ENCODE measurements at places on chromosomes 13 and 19. TPM values are rescaled to one million over a fixed set of nuclear protein-coding genes. Genes with fewer than 3 reads are reported as not detected.

- H3K27me3 ChIP-seq: peaks cover 7% of the 10 kb centered on the region
- H3K36me3 ChIP-seq: no peaks in the 10 kb centered on the region
- DNase-seq: no peak
- no peak overlapping the region for H3K4me3 ChIP-seq
- no peak overlapping the region for H3K27ac ChIP-seq
Observed at GRCh38 chr19:17692566-17692965, 4.4 kb upstream of the UNC13A start.

CNMD gene
- 0.98 TPM for total RNA-seq

DNA sequence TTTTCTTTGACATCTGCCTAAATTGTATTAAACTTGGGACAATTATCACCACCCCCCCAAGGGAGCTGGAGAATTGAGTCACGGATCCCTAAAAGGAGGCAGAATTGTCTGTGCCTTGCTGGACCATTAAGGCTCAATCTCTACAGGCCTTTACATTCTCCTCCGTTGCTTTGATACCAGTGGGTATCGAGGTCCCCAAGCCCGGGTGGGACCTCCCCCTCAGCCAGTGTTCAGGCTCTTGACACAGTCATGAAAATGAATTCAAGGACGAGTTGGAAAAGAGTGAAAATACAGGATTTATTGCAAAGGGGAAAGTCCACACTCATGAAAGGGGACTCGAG is 5.6 kb downstream of the PPP1R15A start:
- peaks cover 17% of the 10 kb centered on the region for H3K4me1 ChIP-seq
- peaks cover 6% of the 10 kb centered on the region for H3K27me3 ChIP-seq
- H3K36me3 ChIP-seq: peaks cover 27% of the 10 kb centered on the region
- H3K4me3 ChIP-seq: peak overlapping the region; percentile 20
- no peak for DNase-seq
- H3K27ac ChIP-seq: no peak overlapping the region

- no peaks in the 10 kb centered on the region for H3K36me3 ChIP-seq
- H3K4me3 ChIP-seq: no peak overlapping the region
- DNase-seq: no peak
Observed at GRCh38 chr13:41065078-41065477, 3.8 kb downstream of the WBP4 start.

DNA sequence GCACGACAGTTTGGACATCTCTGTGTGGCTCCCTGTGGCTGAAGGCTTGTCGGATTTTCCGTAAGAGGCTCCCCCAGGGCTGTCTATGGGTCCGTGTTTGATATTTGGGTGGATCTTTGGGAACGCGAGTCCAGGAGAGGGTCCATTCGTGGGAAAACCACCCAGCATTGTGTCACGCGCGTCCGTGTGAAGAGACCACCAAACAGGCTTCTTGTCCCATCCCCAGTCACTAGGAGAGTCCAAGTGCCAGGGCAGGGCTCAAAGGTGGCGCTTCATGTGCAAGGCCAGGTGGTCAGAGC is 2.4 kb downstream of the KLF1 start:
- peaks cover 16% of the 10 kb centered on the region for H3K27me3 ChIP-seq
- no peak overlapping the region for H3K4me3 ChIP-seq
- no peaks in the 10 kb centered on the region for H3K4me1 ChIP-seq
- no peak overlapping the region for H3K27ac ChIP-seq
- no peak for DNase-seq

GRCh38 chr13:100540621-100541020 is 48.0 kb downstream of the GGACT start:
- H3K27me3 ChIP-seq: no peaks in the 10 kb centered on the region
- DNase-seq: no peak
- no peaks in the 10 kb centered on the region for H3K36me3 ChIP-seq
- no peak overlapping the region for H3K27ac ChIP-seq

KRTDAP gene
- total RNA-seq: not detected

- no peaks in the 10 kb centered on the region for H3K27me3 ChIP-seq
- H3K4me1 ChIP-seq: no peaks in the 10 kb centered on the region
- no peak overlapping the region for H3K4me3 ChIP-seq
Observed at GRCh38 chr13:33509642-33510229, 224.2 kb upstream of the STARD13 start.

TNFAIP8L1 gene
- 23.6 TPM for total RNA-seq

GRCh38 chr13:47945738-47946137 is 55.3 kb downstream of the SUCLA2 start:
- no peaks in the 10 kb centered on the region for H3K4me1 ChIP-seq
- no peak overlapping the region for H3K27ac ChIP-seq
- no peak for DNase-seq
- H3K27me3 ChIP-seq: no peaks in the 10 kb centered on the region
- H3K36me3 ChIP-seq: peaks cover 8% of the 10 kb centered on the region

DNA sequence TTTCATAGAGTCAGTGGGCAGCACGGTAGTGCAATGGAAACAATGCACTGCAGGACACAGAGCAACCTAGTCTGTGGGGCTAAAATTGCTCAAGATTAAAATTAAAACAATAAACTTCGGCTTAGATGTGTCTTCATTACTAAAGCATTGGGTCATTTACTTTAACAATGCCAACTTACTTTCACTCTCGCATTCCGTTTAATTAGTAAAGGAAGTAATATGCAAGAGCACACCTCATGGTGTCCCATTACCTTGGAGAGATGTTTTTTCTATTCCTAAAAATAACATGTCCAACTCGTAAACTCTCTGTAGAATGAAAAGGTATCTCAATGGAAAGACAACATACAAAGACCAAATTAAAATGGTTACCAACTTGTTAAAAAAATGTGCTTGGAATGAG is 738.4 kb downstream of the PCDH17 start:
- no peaks in the 10 kb centered on the region for H3K27me3 ChIP-seq
- no peak overlapping the region for H3K27ac ChIP-seq
- no peak for DNase-seq
- H3K4me3 ChIP-seq: no peak overlapping the region
- no peaks in the 10 kb centered on the region for H3K36me3 ChIP-seq
- no peaks in the 10 kb centered on the region for H3K4me1 ChIP-seq

GRCh38 chr19:16611121-16611520 is 16.9 kb downstream of the MED26 start:
- H3K4me1 ChIP-seq: peaks cover 17% of the 10 kb centered on the region
- no peak for DNase-seq
- H3K27ac ChIP-seq: no peak overlapping the region
- H3K36me3 ChIP-seq: no peaks in the 10 kb centered on the region

DNA sequence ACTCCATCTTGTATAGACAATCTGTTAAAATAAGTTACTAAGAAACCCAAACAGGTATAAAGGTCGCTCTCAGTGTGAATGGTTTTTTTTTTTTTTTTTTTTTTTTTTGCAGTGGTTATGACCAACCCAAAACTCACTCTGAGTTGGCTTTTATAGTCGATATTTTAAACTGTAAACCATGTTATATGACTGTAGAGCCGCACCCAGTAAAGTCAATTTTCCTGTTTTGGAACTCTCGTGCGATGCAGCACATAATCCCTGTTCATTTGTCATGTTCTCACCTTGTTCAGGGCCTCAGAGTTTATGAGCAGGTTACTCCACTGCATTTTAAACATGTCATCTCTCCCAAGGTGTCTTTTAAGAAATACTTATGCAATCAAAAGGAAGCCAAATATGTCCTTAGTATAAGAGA is 112.5 kb downstream of the KLF5 start:
- H3K4me1 ChIP-seq: no peaks in the 10 kb centered on the region
- DNase-seq: no peak
- no peak overlapping the region for H3K27ac ChIP-seq
- H3K36me3 ChIP-seq: no peaks in the 10 kb centered on the region
- no peak overlapping the region for H3K4me3 ChIP-seq
- H3K27me3 ChIP-seq: no peaks in the 10 kb centered on the region

DNA sequence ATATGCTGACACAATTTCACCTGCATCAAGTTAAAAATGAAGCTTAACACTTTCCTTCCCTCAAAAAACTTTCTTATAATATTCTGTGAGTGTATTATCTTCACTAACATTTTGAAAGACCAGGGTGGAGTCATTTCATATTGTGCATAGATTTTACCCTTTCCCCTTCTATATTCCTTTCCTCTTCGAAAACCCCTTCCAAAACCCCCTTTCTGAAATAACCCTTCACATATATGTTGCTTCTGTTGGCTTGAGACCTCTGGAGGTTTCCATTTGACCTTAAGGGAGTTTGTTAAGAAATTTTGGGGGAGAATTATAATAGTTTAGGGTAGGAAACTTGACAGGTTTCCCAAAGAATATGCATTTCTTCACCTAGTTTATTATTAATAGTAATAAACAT is 489.6 kb upstream of the MIR17HG start:
- H3K4me3 ChIP-seq: no peak overlapping the region
- no peak for DNase-seq
- no peaks in the 10 kb centered on the region for H3K4me1 ChIP-seq
- no peaks in the 10 kb centered on the region for H3K36me3 ChIP-seq

GRCh38 chr13:113592571-113592970 is 8.0 kb downstream of the TFDP1 start:
- H3K4me3 ChIP-seq: no peak overlapping the region
- no peak for DNase-seq
- peaks cover 3% of the 10 kb centered on the region for H3K27me3 ChIP-seq
- no peak overlapping the region for H3K27ac ChIP-seq
- peaks cover 17% of the 10 kb centered on the region for H3K36me3 ChIP-seq
- H3K4me1 ChIP-seq: peaks cover 11% of the 10 kb centered on the region

DNA sequence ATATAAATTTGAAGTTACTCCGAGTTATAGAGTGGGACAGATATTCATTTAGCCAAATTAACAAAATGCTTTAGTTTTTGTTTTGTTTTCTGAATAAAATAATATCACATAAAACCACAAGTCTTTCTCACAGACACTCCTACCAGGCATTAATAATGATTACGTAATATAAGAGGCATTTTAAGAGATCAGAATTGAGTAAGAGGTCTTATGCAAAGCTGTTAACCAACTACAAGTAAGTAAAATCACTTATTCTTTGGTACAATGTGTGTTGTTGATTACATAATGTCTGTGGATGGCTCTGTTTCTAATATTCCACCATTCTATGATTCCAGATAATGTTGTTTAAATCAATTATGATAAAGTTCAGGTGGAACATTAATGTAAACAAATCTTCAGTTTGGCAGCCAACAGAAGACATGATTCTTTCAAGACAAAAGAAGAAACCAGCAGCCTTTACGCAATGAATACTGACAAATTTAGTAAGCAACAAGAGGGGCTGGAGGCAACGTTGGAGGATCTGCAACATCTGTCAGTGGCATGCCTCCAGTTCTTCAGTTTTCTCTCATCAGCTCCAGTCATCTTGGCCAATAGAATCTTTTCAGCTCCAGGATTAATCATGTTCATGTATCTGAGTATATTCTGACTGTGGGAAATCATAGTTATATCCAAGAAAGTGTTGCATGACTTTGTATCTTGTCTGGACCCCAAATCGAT is 403.8 kb downstream of the SLITRK5 start:
- DNase-seq: no peak
- no peak overlapping the region for H3K4me3 ChIP-seq
- H3K27ac ChIP-seq: no peak overlapping the region
- H3K36me3 ChIP-seq: no peaks in the 10 kb centered on the region

GRCh38 chr13:79910875-79911540 is 429.9 kb downstream of the SPRY2 start:
- no peak for DNase-seq
- no peaks in the 10 kb centered on the region for H3K36me3 ChIP-seq
- no peak overlapping the region for H3K4me3 ChIP-seq
- H3K4me1 ChIP-seq: peaks cover 3% of the 10 kb centered on the region
- H3K27ac ChIP-seq: no peak overlapping the region

PSG4 gene
- total RNA-seq: not detected

DNA sequence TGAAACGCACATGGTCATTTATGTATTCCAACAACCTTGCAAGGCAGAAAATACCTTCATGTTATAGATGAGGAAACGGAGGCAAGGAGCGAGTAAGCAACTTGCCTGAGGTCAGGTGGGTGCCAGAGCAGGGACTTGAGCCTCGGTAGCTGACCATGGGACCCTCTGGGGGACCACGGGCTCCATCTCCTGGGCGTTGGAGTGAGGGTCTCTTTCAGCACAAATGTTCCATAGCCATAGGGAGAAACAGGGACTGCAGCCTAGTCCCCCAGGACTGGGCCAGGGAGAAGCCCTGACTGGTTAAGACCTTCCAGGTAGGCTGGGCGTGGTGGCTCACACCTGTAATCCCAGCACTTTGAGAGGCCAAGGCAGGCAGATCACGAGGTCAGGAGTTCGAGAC is 38.4 kb upstream of the ADGRE5 start:
- no peaks in the 10 kb centered on the region for H3K4me1 ChIP-seq
- H3K36me3 ChIP-seq: peaks cover 4% of the 10 kb centered on the region
- H3K27ac ChIP-seq: no peak overlapping the region
- DNase-seq: no peak
- H3K27me3 ChIP-seq: no peaks in the 10 kb centered on the region

VAV1 gene
- total RNA-seq: not detected

- no peaks in the 10 kb centered on the region for H3K27me3 ChIP-seq
- no peak for DNase-seq
- H3K4me3 ChIP-seq: no peak overlapping the region
- H3K4me1 ChIP-seq: no peaks in the 10 kb centered on the region
- H3K36me3 ChIP-seq: no peaks in the 10 kb centered on the region
- H3K27ac ChIP-seq: no peak overlapping the region
Observed at GRCh38 chr13:32381539-32381938, 46.4 kb downstream of the N4BP2L1 start.

GIPC3 gene
- total RNA-seq: 0.20 TPM

DNA sequence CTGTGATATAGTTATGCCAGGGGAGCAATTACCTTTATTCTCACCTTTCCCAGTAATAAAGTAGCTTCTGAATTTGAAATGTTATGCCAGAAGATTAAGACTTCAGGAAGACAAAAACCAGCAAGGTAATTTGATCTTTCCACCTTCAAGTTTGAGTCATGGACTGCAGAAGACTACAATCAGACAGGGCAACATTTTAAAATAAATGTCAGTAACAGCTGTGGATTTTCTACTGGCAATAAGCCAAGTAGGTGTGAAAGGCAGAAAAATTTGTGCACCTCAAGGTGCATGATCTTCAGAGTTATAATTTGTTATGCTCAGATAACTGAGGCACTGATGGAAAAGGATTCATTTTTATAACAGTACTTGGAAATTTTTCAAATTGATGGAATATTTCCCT is 54.9 kb downstream of the SLITRK1 start:
- no peaks in the 10 kb centered on the region for H3K36me3 ChIP-seq
- peaks cover 1% of the 10 kb centered on the region for H3K4me1 ChIP-seq
- no peaks in the 10 kb centered on the region for H3K27me3 ChIP-seq
- H3K27ac ChIP-seq: no peak overlapping the region
- no peak overlapping the region for H3K4me3 ChIP-seq

GRCh38 chr13:20550799-20551198 is 16.2 kb upstream of the IFT88 start:
- H3K27ac ChIP-seq: no peak overlapping the region
- no peak overlapping the region for H3K4me3 ChIP-seq
- H3K36me3 ChIP-seq: no peaks in the 10 kb centered on the region
- no peaks in the 10 kb centered on the region for H3K4me1 ChIP-seq
- no peaks in the 10 kb centered on the region for H3K27me3 ChIP-seq

SERP2 gene
- 22.3 TPM for total RNA-seq

GRCh38 chr19:48958006-48958405 is 3.3 kb downstream of the BAX start:
- no peak for DNase-seq
- no peaks in the 10 kb centered on the region for H3K36me3 ChIP-seq
- no peak overlapping the region for H3K4me3 ChIP-seq
- no peak overlapping the region for H3K27ac ChIP-seq

CABP5 gene
- total RNA-seq: not detected

ATP1A3 gene
- 650 TPM for total RNA-seq

VSTM2B gene
- total RNA-seq: 16.6 TPM

GRCh38 chr19:42426643-42427042 is 545 bp downstream of the LIPE start:
- H3K4me3 ChIP-seq: peak overlapping the region; percentile 53
- peaks cover 10% of the 10 kb centered on the region for H3K27me3 ChIP-seq
- H3K27ac ChIP-seq: peak overlapping the region; percentile 75
- no peaks in the 10 kb centered on the region for H3K36me3 ChIP-seq
